ENCODE measurements at places on chromosomes 11 and 22. TPM values are rescaled to one million over a fixed set of nuclear protein-coding genes. Genes with fewer than 3 reads are reported as not detected.

MAP6 gene
- not detected for total RNA-seq

DNA sequence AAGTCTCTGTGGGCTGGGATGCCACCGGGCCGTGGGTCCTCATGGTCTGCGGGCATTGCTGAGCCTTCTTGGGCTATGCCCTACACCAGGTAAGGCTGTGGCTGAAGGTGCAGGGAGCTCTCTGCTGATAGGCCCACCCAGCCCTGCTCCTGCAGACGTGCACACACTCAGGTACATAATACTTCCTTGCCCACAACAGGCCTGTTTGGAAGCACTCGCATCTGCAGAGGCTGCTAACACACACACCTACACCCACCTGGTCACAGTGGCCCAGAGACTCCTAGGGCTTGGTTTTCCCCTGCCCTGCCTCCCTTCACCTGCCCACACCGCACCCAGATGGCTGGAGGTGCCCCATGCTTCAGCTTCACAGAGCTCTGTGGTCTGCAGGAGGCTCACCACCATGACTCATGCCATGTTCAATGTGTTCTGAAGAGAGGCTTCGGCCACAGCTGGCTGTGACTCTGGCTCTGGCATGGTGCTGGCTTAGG lies 72.8 kb upstream of the KCNQ1OT1 start:
- H3K36me3 ChIP-seq: peaks cover 2% of the 10 kb centered on the region
- peak; percentile 26 for DNase-seq
- H3K27ac ChIP-seq: no peak overlapping the region
- no peaks in the 10 kb centered on the region for H3K27me3 ChIP-seq
- H3K4me3 ChIP-seq: no peak overlapping the region
- H3K4me1 ChIP-seq: peaks cover 9% of the 10 kb centered on the region

- H3K4me3 ChIP-seq: no peak overlapping the region
- H3K27me3 ChIP-seq: no peaks in the 10 kb centered on the region
- no peak for DNase-seq
- H3K36me3 ChIP-seq: no peaks in the 10 kb centered on the region
- no peak overlapping the region for H3K27ac ChIP-seq
These were observed 12.5 kb downstream of the CREB3L1 start for GRCh38 chr11:46290011-46290410.

GRCh38 chr11:119974467-119974866 lies 163.4 kb downstream of the TRIM29 start:
- DNase-seq: no peak
- H3K4me3 ChIP-seq: no peak overlapping the region
- H3K4me1 ChIP-seq: no peaks in the 10 kb centered on the region
- H3K27ac ChIP-seq: no peak overlapping the region

DNA sequence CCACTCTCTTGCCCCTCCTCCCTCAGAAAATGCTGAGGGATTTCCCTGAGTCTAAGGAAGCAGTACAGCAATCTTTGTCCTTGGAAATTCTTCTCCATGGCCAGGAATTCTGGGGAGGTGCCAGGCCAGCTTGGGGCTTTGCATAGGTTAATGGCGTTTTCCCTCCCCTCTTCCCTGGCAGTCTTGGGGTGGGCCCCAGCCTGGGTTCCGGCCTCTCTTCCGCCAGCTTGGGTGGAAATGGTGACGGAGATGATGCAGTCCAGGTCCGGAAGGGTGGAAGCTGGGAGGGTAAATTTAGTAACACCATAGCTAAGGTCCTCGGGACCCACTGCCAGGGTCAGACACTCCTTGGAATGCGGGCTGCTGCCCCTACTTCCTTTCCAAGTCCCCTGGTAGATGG lies 5.0 kb downstream of the PHLDB1 start:
- peaks cover 15% of the 10 kb centered on the region for H3K27me3 ChIP-seq
- H3K36me3 ChIP-seq: no peaks in the 10 kb centered on the region

DNA sequence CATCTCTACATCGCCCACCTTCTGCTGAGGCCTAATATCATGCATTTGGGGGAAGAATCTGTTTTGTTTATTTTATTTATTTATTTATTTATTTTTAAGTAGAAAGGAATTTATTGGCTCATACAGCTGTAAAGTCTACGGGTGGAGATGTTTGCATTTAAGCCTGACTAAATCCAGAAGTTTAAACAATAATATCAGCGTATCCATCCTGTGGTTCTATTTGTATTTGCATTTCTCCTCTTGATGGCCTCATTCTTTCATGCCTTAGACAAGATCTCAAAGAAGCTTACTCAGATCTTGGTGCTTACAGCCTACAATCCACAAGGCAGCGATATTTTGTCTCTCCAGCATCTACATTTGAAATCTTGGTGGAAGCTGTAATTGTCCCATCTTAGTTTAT lies 67.1 kb upstream of the CARD18 start:
- no peak overlapping the region for H3K4me3 ChIP-seq
- no peak for DNase-seq
- H3K27me3 ChIP-seq: no peaks in the 10 kb centered on the region
- no peaks in the 10 kb centered on the region for H3K36me3 ChIP-seq

- H3K27me3 ChIP-seq: no peaks in the 10 kb centered on the region
- DNase-seq: no peak
- no peak overlapping the region for H3K4me3 ChIP-seq
- H3K27ac ChIP-seq: no peak overlapping the region
These were observed 1309.6 kb upstream of the RAG2 start for GRCh38 chr11:37907436-37908218.

DNA sequence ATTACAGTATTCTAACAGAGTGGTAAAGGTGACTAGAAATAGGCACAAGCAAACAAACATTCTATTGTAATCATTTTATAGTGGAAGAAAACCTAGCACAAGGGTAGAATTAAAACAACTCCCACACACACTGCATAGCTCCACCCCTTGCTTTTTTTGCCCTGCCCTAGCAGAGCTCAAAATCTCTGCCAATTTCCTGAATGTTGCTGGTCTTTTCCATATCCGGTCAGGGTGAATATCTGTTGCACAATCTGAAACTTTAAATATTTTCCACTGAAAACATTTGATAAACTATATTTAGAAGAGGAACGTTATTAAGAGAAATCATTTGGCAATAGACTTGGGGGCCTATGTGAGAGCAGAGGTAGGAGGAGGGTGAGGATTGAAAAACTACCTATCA lies 2.7 kb downstream of the SPA17 start:
- DNase-seq: no peak
- no peak overlapping the region for H3K4me3 ChIP-seq
- no peak overlapping the region for H3K27ac ChIP-seq
- H3K4me1 ChIP-seq: peaks cover 18% of the 10 kb centered on the region
- H3K36me3 ChIP-seq: peaks cover 1% of the 10 kb centered on the region
- H3K27me3 ChIP-seq: no peaks in the 10 kb centered on the region

- H3K4me3 ChIP-seq: no peak overlapping the region
- peaks cover 4% of the 10 kb centered on the region for H3K36me3 ChIP-seq
- no peaks in the 10 kb centered on the region for H3K4me1 ChIP-seq
- DNase-seq: no peak
These were observed 9.7 kb upstream of the SOX10 start for GRCh38 chr22:37994049-37994448.

Data from activated naive CD4-positive, alpha-beta T cell treated with anti-CD3 and anti-CD28 coated beads for 36 hours (primary cell).